CD4-positive, alpha-beta T cell treated with Interleukin-6 at 100 ng/mL for 8 hours (primary cell): ENCODE measurements at places on chromosomes 6 and 20.

DNA sequence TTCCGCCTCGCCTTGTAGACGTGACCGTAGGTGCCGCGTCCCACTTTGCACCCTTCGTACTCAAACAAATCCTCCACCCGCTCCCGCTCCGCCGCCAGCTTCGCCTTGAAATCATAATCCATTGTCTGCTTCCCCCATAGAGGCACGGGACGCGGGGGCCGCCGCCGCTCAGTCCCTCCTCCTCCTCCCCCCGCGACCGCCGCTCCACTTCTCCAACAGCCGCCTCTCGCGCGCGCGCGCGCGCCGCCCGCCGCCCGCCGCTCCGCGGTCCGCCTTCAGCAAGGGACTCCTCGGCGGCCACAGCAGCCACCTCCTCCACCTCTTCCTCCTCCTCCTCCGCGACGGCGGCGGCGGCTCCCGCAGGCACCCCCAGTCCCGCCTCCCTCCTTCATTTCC lies 256 bp downstream of the CDK19 start:
- DNase-seq = no peak

- DNase-seq = peak; percentile 31
Measured at GRCh38 chr20:37194621-37195417, 15.5 kb upstream of the MROH8 start.

DNA sequence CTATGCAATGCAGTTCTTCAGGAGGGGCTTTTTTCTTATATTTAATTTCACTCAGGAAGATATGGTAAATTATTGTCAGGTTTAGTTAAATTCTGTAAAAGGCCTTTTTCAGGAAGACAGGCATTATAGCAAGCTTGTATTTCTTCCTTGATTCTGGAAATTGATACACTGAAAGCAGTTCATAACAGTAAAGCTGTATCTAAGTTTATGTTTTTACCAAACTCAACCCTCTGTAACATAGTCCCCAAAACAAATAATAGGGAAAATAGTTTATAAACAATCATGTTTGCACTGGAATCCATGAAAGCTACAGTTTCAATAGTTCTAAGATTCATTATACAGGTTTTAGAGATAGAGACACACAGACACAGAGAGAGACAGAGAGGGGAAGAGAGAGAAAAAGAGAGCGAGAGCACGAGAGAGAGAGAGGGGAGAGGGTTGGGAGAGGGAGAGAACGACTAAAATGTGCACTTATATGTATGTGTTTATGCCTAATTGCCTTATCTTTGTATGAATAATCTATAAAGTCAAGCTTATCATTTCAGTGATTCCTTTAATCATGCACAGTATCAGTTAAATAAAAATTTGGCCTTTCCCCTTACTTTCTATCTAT lies 454.4 kb downstream of the RFPL4B start:
- no peak for DNase-seq

DNA sequence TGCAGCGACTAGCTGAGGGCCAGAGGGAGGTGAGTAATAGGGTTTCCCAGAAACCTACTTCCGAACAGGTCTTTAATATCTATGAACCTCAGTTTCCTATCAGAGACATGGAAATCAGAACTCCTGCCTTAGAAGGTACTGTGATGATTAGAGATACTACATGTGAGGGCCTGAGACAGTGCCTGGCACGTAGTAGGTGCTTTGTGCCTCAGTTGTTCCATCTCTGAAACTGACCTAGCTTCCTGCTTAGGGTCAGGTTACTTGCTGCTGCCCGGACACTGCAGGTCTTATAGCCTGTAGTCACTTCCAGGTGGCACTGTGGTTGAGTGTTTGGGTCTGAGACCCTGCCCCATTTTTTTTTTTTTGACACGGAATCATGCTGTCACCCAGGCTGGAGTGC lies 20.9 kb downstream of the RAB44 start:
- no peak for DNase-seq

DNA sequence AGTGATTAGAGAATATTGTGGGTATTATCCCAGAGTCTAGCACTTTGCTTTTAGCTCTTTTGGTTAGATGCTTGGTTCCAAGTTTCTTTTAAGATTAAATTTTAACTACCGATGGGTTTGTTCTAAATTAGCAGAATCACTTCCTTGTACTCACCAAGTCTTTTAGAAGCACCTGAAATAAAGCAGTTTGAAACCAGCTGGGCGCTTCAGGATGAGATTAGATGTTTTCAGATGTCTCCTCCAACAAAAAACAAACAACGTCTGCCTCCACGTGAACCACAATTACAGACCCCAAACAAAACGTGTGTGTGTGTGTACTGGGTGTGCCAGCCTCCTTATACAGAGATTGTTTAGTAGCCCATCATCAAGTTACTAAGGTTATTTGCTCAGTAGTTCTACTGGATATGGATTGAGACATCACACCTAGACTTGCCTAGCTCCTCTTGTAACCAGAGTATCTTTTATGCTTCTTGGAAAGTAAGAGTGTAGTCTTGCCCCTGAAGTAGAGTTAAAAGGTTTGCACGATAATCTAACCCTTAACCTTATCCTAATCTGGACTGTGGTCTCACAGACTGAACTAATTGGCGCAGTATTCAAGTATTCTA lies 2.3 kb downstream of the DSTN start:
- DNase-seq = no peak

- peak; percentile 15 for DNase-seq
Measured at GRCh38 chr20:5835321-5835821, 85.2 kb downstream of the SHLD1 start.

- DNase-seq = peak; percentile 8
Measured at GRCh38 chr6:138107752-138108592, 753 bp upstream of the PERP start.

GRCh38 chr6:131821010-131821807 lies 13.4 kb downstream of the ENPP1 start:
- DNase-seq = no peak

DNA sequence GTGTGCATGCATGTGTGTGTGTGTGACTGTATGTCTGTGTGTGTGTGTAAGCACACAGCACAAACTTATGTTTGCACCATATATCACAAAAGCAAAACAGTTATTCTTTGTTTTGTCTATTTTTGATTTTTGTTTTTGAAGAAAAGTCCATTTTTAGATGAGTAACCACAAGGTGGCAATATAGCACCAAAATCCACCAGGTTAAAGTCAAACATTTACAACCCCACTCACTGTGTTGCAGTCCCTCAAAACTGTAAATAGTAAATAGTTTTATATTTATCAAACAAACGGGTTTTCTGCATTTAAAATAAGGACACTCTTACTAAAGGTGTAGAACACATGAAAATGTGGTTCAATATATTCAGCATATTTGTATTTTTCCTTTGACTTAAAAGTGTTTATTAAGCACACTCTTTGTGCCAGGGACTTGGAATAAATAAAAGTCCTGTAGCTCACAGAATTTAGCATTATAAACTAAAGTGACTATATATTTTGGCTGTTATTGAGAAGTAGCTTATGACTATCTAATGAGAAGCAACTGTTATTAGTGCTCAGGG lies 118.5 kb downstream of the GFRAL start:
- no peak for DNase-seq

DNA sequence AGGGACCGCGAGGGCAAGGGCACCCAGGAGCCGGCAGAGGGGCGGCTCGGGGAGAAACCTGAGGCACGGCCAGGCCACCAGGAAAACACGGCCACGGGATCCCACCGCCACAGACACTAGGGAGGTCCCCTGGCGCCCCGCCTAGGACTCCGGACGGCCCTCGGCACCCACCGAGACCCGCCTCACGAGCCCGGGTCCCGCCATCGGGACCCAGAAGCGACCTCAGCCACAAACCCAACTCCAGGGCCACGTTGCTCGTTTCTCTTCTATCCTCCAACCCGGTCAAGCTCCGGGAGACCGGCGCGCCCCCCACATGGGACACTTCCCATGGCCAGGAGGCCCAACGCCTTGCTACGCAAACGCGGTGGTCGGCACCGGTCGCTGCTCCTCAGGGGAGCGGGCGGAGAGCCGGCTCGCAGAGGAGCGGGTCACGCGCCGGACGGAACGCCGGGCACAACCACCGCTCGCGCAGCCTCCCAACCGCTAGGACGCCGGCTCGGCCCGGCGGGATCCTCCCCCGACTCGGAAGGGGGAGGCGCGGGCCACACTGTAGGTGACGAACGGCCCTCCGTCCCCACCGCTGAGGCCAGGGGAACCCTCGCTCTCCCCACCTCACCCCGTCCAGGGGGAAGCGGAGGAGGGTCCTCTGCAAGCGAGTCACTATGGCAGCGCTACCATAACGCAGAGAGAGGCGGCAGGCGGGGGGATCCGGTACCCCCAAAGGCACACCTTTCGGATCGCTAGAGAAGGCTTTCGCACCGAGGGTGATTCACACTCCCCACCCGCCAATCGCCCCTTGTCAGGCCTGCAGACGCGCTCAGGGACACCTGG lies 1514.1 kb upstream of the DEFB115 start:
- DNase-seq = no peak

DNA sequence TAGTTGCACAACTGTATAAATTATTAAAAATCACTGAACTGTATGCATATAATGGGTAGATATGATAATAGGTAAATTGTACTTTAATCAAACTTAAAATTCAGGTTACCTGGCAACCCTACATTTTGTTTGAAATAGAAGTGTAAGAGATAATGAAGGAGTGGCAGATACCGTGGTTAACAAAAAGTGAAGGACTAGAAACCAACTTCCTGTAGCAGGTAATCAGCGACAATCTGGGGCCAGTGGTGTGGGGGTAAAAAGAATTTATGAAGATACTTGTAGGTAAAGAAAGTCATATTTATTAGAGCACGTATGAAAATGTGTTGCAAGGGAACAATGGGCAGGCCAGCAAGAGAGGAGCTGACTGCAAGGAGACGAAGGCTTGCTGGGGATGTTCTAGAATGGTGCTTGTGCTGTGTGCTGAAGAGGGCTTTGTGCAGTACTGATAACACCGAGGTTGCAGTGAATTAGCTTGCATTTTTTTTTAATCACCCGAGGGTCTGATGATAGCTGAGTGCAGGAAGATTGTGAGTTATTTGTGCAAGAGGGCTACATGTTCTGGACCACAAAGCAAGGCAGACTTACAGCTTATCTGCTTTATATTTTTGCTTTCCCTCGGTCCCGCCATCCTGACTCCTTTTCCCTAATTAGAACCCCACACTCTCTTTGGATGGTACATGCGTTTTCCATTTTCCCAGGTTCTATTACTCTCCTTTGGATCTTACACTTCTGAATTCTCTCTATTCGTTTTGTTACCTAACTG lies 4.6 kb upstream of the ENPP1 start:
- no peak for DNase-seq

GRCh38 chr20:63517376-63518309 lies 2.9 kb upstream of the PPDPF start:
- no peak for DNase-seq

DNA sequence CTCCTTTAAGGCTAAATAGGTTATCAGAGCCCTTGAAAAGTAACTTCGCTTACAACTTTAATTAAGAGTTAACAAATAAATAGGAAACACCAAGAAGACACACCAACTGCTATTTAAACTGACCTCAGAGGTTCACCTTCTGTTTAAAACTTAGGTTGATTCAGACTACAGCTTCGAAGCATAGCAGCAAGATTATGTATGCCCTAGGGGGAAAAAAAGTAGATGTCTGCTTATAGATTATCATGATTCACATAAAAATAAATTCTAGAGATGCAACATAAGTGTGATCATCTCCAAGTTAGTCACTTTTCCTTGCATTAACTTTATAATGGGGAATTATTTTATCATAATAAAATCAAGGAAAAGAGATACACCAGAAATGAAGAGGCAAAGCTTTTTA lies 8.9 kb downstream of the PNISR start:
- no peak for DNase-seq

DNA sequence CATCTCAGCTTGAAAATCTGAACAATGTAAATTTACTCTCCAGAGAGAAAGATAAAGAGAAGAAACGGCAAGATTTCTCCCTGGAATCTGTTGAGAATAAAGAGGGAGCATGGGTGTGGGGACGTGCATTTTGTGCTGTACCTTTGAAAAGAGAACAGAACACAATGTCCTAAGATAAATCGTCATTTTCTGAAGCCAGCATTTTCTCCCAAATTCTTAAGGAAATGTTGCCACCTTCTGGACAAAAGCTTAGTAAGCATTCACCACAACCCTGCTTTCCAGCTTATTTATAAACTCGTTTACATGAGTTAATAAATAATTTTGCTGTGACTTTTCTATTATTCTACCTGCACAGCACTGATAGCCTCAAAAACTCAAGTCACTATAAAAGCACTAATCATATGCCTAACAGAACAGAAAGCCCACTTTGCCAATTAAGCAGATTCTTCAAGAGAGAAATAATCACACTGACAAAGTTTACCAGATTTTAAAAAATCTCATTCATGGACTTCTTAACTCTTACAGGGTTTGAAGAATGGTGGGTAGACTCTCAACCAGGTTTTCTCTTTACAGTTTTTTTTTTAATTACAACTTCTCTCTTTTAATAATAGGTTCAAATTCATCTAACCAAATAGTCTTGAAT lies 155.8 kb downstream of the MBOAT1 start:
- DNase-seq = no peak

- no peak for DNase-seq
Measured at GRCh38 chr6:44681761-44682160, 294.3 kb downstream of the CDC5L start.

DNA sequence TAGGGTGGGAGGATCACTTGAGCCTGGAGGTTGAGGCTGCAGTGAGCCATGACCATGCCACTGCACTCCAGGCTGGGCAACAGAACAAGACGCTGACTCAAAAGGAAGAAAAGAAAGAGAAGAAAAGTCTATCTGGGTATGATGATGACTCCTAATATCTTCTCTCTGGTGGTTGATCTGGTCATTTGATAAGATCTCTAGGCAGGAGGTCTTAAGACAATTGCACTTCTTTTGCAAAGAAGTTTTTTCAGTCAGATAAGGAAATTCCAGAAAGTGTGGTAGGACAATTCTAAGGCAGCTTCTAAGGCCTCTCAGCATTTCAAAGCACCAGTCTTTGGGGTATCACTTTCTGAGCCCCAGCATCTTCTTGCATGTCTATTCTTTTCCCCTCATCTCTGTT lies 7.7 kb upstream of the AIF1 start:
- DNase-seq = no peak

DNA sequence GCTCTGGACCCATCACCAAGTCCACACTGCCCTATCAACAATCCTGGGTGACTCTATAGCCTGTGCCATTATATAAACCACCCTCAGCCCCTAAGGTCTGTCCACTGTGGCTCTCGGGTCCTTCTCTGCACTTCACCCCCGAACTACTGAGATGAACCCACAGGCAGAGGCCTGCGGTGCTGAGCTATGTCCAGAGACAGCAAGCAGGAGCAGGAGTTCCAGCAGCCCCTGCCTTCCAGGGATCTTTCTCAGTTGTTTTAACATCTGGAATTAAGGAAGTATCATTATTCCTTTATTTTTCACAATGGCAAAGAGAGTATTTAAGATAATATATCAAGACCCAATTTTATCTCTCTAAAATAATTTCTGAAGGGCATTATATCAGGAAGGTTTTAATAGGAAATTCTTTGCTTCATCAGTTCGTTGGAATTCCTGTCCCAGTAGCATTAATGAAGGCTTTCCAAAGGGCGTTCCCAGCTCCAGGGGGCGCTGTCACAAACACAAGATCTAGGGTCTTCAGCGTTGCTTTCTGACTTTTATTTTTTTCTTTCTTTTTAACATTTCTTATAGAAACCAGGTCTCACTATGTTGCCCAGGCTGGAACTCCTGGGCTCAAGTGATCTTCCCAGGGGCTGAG lies 27.3 kb downstream of the RRBP1 start:
- no peak for DNase-seq
